T-helper 9 cell (primary cell): ENCODE measurements at places on chromosomes 11 and 22.

GRCh38 chr11:66676282-66676919 lies 1.3 kb downstream of the RBM4B start:
- no peak for DNase-seq

DNA sequence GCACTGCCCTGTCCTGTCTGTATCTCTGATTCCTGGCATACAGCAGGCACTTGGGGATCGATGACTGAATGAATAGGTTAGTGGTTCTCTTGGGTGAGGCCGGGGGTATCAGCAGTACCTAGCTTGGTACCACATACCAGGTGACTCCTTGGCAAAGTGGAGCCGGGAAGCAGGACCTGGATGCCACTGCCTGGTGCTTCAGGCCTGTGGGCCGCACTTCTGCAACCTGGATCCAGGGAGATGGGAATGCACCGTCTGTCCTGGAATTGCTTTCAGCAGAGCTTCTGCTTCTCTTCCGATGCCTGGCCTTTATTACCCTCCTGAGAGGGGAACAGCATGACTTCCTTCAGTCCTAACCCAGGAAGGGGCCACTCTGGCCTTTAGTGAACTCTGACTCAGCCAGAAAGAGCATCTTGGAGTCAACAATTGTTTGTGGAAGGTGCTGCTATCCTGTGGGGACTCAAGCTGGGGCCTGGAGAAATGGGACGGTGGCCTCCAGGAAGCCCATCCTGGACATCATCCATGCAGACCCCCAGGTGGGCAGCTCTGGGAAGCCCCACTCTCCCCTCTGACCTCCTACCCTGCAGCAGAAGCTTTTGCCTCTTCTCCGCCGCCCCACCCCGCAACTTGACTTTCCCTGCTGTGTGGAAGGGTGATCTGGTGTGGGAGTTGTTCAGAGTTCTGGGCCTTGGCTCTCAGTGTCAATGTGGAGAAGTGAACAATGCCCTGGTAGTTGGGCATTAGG lies 5.1 kb downstream of the CD82 start:
- DNase-seq: no peak

DNA sequence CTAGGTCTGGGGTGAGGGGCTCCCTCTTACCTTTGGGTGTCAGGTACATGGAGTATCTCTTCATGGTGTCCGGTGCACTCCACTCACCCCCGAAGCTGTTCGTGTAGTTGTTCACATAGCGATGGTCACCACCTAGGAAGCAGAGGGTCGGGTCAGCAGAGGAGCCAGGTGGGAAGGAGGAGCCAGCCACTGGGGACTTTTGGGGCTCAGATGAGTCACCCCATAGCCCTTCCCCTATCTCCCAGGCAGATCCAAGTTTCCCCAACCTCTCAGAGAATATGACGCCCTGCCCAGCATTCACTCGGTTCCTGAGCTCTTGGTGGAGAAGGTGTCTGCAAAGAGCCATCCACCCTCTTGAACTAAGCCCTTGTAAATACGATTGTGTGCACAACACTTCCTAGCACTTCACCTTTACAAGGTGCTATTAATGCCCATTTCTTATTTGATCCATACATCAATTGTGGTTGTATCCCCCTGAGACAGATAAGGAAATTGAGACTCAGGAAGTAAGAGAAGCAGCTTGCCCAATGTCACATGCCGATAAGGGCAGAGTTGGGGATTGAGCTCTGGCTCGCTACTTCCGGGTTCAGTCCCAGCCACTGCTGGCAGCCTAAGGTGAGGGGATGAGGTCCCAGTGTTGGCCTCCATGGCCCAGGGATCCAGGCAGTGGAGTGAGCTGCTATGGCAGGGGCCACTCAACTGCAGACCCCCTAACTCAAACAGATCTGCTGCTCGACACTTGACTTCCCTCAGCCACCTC lies 14.8 kb downstream of the TRIM29 start:
- no peak for DNase-seq

GRCh38 chr11:70433966-70434812 lies 35.9 kb downstream of the CTTN start:
- no peak for DNase-seq

- no peak for DNase-seq
Measured at GRCh38 chr11:17386331-17387084, 2.0 kb downstream of the KCNJ11 start.

- DNase-seq: no peak
Measured at GRCh38 chr22:26712158-26712557, 54.8 kb downstream of the MIAT start.

DNA sequence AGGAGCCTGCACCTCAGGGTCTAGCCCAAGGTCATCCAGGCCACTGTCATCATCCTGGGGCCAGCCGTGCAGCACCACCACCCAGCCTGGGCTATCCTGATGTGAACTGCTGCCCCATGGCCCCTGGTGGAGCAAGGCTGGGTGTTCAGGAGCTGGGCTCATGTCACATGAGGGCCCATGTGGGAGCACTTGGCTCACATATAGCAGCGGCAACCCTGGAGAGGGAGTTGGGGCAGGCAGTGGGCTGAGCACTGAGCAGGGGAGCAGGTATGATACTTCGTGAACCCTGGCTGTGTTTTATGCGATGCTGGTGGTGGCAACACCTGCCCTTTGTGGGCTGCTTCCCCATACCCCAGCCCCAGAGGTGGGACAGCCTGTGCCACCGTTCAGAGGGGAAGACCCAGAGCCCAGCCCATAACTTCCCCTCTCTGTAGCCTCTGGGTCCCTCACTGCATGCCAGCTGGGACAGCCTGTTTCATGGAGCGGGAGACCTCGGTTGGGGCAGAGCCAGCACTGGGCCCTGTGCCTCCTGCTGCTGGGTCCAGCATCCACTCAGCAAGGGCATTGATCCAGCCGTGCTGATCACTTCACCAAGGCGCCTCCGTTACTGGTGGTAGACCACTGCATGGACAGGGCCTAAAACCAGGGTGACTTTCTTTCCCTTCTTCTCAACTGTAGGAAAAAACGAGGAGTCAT lies 62.5 kb upstream of the SUSD2 start:
- no peak for DNase-seq

DNA sequence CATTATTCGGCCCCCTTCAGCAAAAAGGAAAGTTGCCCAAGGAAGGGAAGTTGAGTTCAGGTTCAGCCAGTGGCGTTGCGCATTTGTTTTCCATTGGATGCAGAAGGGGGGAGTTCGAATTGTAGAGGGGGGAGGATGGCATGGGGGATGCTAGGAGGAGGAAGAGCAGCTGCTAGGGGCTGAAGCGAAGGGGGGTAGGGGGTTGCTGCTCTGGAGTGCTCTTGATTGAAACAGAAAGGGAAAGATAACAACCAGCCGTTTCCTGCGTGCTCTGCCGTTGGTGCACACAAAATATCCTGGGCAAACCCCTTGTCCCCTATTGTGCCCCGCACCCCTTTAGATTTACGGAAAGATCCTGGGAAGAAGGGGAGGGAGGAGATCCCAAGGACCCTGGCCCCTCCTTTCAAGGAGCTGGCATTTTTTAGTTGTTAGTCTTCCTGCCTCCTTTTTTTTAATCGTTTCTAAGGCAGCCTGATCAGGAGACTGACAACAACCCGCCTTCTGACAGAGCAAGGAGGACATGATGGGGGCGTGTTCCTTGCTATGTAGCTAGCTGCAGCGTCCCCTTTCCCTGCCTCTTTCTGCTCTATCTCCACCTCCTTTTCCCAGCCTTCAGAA lies 2.1 kb downstream of the KMT2A start:
- peak; percentile 37 for DNase-seq

DNA sequence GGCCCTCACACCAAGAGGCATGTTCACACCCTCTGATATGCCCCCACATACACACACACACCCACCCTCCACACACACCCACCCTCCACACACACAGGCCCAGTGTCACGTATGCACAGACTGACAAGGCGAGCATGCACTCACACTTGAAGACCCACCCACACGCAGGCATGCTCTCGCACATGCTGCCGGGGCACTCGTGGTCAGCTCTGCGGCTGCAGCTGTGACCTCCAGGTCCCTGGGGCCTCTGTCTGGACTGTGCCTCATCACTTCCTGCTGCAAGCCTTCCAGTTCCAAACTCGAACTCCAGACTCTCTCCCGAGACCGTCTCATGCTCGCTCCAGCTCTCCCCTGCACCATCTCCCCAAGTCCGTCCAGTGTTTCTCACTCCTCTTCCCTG lies 9.5 kb downstream of the DCHS1 start:
- DNase-seq: no peak

DNA sequence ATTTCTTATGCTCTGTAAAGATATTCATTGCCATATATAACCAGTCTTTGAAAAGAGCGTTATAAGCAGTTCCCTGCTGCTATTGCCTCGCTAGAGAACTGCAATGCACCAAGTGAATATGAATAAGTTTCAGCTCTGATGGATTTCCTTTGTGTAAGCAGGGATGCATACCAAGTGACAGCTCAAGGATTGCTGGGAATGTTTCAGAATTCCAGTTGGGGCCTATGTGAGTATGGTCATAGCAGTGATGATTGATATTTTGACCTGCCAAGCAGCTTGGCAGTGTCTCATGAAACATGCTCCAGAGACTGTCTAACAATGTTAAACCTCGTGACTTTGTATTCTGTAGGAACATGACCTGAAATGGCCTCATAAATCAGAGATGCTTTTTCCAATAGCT lies 312.6 kb downstream of the C11orf87 start:
- no peak for DNase-seq

- no peak for DNase-seq
Measured at GRCh38 chr11:104033134-104033533, 3.3 kb upstream of the DDI1 start.

- DNase-seq: no peak
Measured at GRCh38 chr11:120203626-120204025, 7.2 kb upstream of the OAF start.

GRCh38 chr11:31797190-31798056 lies 13.7 kb downstream of the PAX6 start:
- DNase-seq: no peak

DNA sequence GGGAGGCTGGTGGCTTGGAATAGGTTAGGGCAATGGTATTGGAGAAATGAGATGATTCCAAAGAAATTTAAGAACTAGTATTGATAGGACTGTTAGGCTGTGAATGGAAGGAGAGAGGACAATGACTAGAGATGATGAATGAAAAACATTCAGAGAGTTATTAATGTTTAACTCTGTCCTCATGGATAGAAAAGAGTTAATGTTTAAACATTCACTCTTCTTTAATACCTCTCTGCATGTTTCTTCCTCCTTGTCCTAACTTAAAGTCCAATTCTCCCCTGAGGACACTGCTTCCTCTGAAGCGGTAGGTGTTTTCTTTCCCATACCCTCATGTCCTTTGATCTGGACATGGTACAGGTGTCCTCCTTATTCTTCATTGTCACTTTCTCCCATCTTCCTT lies 13.4 kb downstream of the CHEK1 start:
- no peak for DNase-seq

- no peak for DNase-seq
Measured at GRCh38 chr11:30753994-30754393, 167.8 kb upstream of the MPPED2 start.

GRCh38 chr11:134270250-134270714 lies 5.9 kb upstream of the GLB1L3 start:
- no peak for DNase-seq

DNA sequence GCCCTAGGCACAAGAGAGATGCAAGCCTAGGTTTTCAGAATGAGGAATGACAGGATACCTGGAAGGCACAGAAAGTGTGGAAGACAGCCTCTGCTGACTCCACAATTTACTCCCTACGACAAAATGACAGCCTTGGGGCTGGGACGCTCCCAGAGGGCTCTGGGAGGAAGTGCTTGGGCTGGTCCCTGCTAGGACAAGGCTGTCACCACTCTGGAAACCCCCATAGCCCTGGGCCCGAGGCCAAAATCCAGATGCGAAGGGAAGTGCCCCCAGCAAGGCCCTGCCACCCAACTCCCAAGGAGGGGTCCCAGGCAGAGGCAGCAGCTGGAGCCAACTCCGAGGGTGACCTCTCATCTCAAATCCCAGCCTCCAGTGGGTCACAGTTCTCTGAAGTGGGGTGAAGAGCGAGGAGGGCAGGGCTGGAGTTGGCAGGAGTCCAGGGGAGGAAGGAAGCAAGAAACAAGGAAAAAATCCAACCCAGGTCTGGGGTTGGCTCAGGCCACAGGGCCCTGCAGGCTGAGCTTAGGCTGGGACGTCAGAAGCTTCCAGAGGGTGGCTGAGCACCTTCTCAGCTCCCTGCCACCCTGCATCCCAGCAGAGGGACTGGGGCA lies 6.3 kb upstream of the CDC42EP2 start:
- no peak for DNase-seq

GRCh38 chr11:74282421-74282820 lies 29.0 kb downstream of the P4HA3 start:
- DNase-seq: no peak

- DNase-seq: no peak
Measured at GRCh38 chr11:78187366-78188285, 800 bp downstream of the KCTD21 start.

DNA sequence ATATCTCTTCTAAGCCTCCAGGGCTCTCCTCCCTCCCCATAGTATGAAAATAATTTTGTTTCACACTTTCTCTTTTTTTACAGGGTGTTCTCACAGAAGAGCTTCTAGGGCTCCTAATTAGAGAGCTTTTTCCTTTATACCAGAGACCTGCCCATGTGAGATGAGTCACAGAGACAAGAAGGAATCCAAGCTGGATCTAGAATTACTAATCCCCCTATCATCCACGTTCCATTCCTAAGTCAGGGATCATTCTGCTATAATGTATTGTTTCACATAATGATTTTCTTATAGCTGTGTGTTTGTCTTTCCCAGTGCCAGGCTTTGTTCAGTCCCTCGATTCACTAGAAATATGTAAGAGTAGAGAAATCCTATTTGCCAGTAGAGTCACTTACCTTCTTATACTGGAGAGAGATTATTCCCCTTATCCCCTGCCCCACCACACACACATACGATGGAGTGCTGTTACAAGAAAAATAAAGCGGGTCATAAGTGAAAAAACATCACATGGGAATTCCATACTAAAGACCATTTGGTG lies 778.3 kb upstream of the LRRC4C start:
- DNase-seq: no peak

DNA sequence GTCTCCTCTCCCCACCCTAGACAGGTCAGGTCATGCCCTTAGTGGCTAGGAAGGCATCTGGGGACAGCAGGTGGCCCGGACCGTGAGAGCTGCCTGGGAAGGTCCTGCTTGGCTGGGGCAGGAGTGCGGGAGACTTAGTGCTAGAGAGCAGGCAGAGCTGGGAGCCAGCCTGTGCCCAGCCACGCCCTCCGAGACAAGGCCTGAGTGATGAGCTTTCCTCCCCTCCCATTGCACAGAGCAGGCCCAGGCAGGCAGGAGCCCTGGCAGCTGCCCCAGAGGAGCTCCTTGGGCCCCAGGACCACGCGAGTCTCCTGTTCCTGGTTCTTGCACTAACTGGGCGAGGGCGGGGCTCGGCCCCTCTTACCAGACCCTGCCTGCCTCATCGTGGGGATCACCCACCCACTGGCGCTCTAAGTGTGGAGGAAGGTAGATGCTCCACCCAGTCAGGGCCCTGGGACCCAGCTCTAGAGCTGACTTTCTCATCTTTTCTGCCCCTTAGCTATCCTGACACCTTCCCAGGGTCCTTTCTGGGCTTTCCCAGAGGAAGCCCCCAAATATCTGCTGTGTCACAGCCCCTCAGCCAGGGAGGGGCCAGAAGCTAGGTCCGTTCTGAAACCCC lies 44.9 kb downstream of the MACROD1 start:
- DNase-seq: no peak
